CD4-positive, alpha-beta T cell treated with Interferon gamma for 1 hour (primary cell): ENCODE measurements at places on chromosomes 7 and 10.

DNA sequence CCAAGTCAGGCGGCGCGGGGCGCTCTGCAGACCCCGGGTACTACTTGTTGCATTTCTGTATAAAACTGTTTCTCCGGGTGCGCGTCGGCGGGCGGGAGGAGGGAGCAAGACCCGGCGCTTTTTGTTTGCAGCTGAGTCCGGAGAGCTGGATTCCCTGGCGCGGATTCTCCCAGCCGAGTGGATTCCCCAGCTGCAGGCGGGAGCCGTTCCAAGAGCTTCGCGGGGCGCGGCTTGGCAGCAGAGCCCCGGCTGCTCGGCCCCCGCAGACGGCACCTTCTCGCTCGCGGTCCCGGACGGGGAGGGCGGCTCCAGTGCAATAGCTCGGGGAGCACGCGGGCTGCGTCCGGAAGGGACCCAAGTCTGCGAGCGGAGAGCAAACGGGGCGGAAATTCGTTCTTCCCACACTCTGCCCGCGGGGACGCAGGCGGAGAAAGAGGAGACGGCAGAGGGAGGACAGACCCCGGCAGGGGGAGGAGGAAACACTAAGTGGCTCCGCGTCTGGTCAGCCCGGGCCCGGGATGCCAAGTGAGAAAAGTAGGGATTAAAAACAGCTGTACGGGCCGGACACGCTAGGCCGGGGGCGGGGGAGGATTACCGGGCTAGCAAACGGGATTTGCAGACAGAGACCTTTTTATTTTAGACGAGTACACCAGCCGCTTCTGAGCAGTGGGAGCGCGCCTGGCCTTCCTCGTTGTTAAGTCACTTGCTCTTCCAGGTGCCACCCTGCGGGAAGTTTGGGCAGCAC lies at the start of gene TRIL:
TSS of gene TRIL (minus strand) at position 96 of the 745 bp plus-strand sequence. CDS start 284 bp downstream, outside the sequence.
- DNase-seq, result no peak

GRCh38 chr10:26215935-26216584 lies 514 bp upstream of the GAD2 start:
- no peak for DNase-seq

GRCh38 chr10:75870039-75870645 lies 438.7 kb downstream of the LRMDA start:
- DNase-seq, result no peak

GRCh38 chr7:38291117-38291647 lies 17.7 kb upstream of the TARP start:
- no peak for DNase-seq
